ENCODE measurements at places on chromosomes 16 and 17.

DNA sequence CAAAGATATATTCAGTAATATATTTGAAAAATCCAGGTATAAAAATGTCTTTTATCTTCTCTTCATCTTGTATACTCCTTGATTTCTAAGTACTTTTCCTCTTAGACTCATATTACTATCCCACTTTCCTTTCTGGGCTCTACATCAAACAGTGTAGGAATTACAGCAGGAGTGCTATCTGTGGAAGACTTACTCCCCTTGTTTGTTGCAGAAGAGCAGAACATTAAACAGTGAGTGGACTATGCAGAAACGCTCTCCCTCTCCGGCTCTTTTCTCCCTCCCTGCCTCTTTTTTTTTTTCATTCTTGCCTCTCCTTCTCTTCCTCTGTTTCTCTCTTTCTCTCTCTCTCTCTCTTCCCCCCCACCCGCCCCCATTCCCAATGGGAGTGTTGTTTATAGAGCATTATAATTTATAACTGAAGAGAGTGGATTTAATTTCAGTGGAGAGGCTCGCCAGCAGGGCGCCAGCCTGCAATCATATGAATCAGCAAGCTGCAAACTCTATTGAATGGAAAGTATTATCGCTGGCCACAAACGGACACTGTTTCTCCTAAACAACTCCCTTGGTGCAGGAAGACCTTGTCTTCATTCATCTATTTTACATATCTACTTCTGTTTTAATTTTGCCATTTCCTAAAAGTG is 242.3 kb upstream of the TBX2 start:
- no peak for DNase-seq

DNA sequence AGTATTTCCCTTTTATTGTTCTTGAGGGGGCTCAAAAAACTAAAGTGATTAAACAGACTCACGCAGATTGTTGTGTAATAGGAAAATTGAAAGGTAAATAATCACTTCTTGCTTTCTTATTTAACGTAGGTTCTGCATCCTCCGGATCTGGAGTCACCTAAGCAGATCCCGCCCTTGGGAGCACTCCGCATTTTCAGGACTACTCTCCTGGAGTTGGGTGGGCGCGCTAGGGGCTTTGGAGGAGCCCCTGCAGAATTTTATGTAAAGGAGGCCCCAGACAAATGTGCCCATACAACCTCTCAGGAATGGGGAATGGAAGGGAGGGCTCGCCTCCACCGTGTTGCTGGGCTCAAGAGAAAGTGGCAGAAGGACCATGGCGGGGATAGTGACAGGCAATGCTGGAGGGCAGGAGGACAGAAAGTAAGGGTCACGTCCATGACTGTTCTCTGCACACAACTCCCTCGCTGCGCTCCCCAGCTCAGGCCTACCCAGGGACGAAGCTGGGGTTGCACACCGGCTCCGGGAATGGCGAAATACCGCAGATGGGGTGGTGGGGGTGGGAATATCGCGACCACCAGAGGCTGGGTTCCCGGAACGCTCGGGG is 8.3 kb downstream of the MT2A start:
- DNase-seq: no peak

GRCh38 chr16:49277386-49277742 is 4.3 kb downstream of the CBLN1 start:
- no peak for DNase-seq

DNA sequence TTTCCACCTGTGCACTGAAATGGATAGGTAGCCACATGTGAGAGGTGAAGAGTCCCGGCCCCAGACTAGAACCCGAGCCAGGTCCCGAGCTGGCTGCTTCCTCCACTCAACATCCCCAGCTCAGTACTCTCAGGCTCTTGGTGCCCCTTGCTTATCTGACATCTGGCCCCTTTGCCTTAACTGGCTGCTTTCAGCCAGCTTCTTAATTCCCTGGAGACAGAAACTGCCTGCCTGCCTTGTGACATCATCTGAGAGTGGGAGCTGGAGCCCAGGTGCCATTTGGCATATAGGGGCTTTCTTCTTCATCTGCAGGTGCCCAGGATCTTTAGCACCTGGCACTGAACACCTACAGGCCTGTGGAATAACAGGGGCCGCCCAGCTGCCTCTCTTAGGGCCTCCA is 8.9 kb downstream of the CHAD start:
- DNase-seq: no peak

- DNase-seq: no peak
Observed at GRCh38 chr16:84047206-84047605, 4.6 kb upstream of the SLC38A8 start.

DNA sequence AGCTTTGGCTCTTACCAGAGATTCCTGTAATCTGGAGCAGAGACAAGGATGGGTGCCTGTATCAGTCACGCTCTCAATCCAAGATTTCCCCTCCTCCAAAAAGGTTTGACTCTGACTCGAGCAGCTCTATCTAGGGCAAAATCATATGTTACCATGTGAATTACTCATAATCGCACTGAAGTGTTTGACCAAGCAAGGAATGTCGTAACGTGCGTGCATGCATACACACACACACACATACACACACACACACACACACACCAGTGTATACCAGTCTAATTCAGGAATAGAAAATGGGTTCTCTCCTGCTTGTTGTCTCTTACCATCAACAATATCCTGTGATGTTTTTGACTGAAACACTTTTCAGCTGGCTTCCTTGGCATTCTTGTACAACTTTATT is 835.1 kb downstream of the KCNJ2 start:
- no peak for DNase-seq

DNA sequence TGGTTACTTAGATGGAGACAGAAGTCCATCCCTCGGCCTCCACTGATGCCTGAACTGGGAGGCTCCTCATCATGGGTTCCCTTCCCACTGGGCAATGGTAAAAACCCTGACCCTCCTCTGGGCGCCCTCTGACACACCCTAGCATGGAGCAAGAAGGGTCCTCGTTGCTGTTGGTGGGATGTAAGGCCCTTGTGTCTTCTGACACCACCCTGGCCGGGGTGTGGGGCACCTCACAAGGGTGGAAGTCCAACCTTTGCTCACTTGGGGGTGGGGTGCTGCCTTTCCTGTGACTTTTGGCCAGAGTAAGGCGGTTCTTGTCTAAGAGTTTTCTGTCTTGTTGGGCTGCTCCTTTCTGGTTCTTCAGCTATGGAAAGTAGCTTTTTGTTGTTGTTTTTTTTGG is 28.7 kb downstream of the MPRIP start:
- no peak for DNase-seq

- no peak for DNase-seq
Observed at GRCh38 chr16:52546291-52547003, 496 bp downstream of the TOX3 start.

DNA sequence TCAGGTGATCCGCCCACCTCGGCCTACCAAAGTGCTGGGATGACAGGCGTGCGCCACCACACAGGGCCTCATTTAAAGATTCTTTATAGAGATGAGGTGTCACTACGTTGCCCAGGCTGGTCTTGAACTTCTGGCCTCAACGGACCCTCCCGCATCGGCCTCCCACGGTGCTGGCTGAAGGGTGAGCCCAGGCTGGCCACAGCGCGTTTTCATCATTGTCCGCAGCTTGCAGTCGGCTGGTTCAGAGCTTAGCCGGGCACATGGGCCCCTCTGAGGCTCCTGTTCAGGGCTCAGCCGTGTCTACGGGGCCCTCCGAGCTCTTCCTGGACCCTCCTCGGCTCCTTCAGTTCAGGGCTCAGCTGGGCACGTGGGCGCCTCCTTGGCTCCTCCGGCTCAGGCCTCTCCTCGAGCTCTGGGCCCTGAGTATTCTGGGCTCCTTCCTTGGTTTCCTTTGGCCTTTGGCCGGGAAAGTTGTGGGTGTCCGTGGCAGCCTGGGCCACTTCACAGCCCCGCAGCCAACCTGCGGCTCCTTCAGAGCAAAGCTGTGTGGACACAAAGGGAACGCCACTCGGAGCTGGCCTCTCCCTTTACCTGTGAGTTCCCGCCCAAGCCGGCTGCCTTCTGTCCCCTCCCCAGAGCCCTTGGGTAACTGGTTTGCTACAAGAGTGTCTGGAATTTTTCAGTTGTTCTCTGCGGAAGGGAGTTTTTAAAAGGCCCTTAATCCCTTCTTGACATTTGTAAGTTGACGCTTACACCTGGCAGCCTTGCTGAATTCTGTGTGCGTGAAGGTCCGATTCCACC is 1.2 kb upstream of the MSLN start:
- no peak for DNase-seq

DNA sequence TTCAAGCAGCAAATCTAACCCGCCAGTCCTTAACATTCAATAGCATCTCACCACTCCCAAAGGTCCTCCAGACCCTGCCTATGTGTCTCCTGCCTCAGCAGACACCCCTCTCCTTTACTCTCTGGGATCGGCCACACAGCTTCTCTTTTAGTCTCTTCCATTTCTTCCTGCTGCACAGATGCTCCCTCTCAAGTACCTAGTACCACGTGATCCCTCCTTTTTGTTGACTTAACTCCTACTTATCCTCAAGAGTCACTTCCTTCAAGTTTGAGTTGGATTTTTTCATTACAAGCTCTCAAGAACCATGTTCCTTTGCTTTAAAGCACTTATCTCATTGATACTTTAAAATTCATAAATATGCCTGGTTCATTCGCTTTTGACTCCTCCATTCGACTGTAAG is 24.9 kb downstream of the AMFR start:
- DNase-seq: no peak

DNA sequence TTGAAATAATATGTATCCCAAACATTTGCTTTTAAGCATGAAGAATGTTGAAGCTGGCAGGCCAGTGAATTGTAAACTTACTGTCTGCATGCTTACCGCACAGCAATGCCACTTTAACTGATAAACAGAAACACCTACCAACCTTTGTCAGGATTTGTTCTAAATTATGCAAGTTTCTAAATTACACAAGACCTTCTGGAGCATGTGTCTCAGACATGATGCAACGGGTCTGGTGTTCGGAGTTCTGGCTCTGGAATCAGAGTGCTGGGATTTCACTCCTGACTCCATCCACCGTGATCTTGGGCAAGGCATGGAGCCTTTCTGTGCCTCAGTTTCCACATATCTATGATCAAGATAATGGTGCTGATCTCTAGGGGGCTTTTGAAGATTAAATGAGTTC is 111.2 kb downstream of the CCT6B start:
- no peak for DNase-seq

DNA sequence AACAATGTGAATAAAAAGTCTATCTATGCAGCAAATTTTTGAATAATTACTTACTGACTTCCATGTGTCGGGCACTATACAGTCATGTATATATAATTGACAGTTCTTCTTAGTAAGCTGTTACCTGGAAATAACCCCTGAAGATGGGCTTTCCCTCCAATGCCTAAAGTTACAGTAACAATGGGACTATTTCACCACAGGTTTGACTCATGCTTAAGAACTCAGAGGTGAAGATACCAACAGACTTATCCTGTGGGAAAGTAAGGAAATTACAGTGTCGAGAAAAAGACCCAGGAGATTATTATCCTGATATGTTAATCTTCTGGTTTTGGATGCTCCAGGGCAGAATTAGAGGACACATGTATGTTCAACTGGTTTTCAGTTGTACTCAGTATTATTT is 601.5 kb upstream of the SOX9 start:
- DNase-seq: no peak

DNA sequence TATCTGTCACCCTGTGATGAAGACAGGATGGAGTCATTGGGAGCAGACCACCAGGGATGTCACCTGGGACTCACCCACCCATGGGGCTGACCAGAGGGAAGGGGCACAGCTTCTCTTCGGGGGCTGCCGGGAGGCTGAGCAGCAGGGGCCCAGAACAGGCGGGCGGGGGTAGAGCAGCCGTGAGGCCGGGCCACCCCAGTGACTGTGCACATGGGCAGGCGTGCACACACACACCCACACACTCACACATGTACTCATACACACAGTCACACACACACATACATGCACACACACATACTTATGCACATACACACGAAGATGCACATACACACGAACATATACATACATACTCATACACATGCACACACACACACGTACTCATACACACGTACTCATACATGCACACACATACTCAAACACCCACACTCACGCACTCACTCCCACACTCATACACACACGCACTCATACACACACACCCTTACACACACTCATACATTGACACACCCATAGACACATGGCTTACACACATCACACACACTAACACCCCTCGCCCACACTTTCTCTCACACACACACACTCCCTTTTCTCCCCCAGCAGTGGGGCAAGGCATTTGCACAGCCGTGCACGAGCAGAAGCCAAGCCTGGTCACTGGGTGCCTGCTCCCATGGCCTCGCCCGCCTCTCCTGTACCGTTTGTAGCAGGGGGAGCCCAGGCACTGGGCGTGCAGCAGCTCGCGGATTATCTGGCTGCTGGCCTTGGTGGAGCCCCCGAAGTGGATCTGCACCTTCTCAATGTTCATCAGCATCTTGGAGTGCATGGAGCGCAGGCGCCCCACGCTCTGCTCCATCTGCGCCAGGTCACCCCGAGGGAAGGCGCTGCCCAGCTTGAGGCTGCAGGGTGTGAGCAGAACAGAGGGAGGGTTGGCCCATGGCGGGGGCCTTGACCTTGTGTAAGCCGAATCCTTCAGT is 12.4 kb downstream of the UBALD2 start:
- no peak for DNase-seq

GRCh38 chr17:4789701-4789950 is 862 bp downstream of the GLTPD2 start:
- no peak for DNase-seq

DNA sequence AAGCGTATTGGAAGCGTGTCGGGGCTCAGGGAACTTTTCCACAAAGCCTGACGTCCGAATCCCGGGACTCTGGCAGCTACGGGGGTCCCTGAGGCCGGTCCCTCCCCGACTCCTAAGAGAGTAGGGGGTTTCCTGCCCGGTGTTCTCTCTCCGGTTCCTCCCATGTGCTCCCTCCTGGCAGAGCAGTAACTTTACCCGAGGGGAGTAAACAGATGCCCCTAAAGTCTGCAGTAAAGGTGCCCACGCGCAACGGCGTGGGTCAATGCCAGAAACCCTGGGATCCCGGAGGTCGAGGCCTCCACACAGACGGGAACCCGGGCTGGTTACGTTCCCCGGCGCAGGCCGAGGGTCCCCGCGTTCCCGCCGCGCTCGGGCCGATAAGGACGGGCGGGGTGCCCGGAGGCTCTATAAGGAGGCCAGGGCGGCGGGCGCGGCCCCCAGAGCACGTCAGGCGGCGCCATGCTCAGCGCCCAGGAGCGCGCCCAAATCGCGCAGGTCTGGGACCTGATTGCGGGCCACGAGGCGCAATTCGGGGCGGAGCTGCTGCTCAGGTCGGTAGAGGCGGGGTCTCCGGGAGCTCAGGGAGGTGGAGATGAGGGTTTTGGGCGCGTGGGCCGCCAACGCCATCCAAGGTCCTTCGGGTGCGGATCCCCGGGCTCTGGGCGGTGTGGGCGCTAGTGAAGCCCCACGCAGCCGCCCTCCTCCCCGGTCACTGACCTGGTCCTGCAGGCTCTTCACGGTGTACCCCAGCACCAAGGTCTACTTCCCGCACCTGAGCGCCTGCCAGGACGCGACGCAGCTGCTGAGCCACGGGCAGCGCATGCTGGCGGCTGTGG is at the start of gene HBM:
Gene HBM (plus strand): TSS at position 440 of the 836 bp plus-strand sequence. CDS start 20 bp downstream, at position 460.
- DNase-seq: no peak

GRCh38 chr17:12512694-12513355 is 152.9 kb upstream of the MYOCD start:
- DNase-seq: no peak

Measured in NCI-H446 (cell line).